IMR-90 (cell line): ENCODE measurements at places on chromosomes 2 and 18. TPM values are rescaled to one million over a fixed set of nuclear protein-coding genes. Genes with fewer than 3 reads are reported as not detected.

- DNase-seq: no peak
Measured at GRCh38 chr2:128487650-128488387, 169.2 kb upstream of the HS6ST1 start.

DNA sequence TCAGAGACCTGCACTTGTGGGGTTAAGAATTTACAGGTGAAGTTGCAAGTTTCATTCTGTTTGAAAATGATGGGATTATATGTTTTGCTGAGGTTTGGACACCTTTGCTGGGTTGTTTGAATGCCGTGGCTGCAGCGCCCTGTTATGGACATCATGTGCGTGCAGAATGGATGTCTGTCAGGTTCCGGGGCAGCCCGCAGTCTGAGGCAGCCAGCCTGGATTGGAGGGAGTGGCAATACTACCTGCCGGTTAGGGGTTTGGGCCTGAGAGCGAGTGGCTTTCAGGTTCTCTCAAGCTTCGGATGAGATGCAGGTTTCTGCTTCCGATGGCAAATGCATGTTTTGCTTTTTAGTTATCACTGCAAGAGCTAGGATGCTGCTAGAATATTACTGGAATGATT is 1.1 kb downstream of the CASP8 start:
- DNase-seq: no peak

GRCh38 chr2:130827502-130828251 is 9.0 kb upstream of the ARHGEF4 start:
- DNase-seq: peak; percentile 68

DNA sequence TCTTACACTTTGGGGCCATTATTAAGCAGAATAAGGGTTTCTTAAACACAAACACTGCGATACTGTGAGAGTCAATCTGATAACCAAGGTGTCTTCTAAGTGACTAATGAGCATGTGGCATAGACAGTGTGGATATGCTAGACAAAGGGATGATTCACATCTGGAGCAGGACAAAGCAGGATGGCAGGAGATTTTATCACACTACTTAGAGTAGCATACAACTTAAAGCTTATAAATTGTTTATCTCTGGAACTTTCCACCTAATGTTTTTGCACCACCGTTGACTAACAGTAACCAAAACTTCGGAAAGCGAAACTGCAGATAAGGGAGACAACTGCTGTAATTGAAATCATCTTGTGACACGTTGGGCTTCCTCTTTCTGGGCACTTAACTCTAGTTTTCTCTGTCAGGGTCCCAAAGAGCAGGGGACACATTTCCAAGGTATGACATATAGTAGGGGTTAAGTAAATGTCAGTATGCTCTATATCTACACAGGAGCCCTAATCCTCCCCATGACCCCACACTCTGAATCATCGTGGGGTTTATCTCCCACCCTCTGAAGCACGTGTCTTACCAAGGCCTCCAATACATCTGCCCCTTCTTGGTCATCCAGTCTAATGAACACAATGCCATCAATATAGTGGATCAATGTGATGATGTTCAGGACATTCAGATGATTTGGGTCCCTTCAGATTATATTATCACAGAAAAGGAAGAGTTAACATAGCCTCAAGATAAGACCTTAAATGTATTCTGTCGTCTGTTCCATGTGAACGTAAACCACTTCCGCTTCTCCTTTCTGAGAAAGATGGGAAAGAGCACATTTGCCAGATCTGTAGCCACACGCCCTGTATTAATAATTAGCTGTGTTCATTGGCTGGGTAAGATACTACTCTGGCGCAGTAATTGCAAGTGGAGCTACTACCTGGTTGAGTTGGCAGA is 78.7 kb downstream of the FTCDNL1 start:
- DNase-seq: no peak

DNA sequence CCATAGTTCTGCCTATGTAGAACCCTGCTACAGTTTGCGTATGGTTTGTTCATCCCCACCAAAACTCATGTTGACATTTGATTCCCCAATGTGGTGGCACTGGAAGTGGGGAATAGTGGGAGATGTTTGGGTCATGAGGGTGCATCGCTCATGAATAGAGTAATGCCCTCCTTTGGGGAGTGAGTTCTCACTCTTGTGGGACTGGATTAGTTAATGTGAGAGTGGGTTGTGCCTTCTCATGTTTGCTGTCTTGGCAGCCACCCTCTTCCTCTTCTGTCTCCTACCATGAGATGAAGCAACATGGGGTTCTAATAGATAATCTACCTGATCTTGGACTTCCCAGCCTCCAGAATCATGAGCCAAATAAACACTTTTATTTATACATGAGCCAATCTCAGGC is 237.2 kb upstream of the APCDD1 start:
- no peak for DNase-seq

The PAIP2B gene
- 0.18 and 0.28 TPM in 2 replicates for total RNA-seq

The ZBTB7C gene
- not detected in 2 replicates for total RNA-seq

DNA sequence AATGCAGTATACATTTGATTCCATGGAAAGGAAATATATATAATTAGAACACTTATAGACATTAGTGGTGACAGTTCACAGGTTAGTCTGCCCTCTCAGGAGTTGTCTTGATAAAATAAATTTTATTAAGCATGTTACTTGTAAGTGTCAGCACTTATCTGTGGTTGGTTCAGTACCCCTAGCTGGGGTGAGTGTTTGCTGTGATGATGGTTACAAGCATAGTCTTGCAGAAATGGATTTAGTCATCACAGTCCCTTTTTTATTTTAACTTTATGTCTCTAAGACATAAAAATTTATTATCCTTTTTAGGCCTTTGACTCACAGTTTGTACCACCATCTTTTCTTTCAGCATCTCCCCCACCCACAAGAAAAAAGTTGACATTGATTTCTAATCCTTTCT is 52.1 kb downstream of the NCK2 start:
- DNase-seq: no peak

DNA sequence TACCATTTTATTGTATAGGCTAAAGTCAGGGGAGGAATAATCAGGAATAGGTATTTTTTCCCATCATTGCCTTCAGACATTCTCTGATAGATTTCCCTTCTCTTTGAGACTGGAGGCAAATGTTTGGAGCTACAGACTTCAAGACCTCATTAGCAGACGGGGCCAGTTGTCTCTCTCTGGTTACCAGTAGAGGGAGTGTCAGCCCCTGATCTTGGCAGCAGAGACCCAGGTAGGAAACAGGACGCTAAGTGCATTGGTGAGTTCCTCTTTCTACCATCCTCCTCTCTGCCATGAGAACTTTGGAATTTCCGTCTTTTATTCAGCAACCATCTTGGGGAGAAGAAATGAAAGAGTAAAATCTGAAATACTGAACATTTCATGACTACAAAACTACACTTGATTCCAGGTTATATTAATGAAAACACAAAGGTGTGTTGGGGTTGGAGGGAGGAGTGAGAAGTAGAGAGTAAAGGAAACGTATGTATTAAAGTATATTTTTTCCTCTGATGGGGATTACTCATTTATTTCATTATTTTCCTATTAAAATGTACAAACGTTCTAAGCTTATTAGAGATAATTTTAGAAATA is 186.2 kb upstream of the GCFC2 start:
- no peak for DNase-seq

The CYP27A1 gene
- total RNA-seq: 4.2 and 5.2 TPM in 2 replicates

The SERPINB3 gene
- not detected in 2 replicates for total RNA-seq

The RNF125 gene
- under 0.01 TPM in 2 replicates for total RNA-seq

- DNase-seq: no peak
Measured at GRCh38 chr2:26356111-26356510, 9.5 kb upstream of the ADGRF3 start.

DNA sequence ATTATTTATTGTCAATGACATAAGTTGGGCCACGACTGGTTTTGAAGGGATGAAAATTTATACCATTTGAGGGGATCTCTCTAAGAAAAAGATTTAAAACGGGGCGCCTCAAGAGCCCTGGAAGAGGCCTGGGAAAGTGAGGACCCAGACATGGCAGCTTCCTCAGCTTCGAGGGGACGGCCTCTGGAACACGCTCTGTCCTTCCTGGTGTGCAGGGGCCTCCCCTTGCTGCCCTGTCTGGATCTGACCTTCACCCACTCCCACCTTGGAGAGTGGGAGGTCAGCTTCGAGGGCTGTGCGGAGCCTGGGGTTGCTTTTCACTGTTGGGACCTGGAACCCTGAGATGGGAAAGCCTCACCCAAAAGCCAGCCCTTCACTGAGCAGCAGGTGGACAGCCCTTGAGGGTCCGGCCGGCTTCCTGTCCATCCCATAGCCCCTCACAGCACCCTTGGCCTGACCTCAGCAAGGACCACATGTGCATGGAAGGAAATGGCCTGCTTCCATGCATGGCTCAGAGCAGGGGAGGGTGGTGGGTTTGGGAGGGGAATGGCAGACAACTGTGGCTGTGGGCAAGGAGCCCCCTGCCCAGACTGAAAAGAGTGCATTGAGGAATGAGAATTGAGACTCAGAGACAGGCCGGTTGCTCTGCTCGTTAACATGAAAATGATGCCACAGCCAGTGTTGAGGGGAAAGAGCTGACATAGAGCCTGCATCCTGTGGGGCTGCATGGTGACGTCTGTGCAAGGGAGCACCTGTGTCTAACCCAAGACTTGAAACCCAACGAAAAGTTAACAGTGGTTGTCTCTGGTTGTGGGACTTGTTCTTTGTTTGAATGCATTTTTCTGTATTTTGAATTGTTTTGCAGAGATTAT is 16.3 kb downstream of the FBLN7 start:
- no peak for DNase-seq

DNA sequence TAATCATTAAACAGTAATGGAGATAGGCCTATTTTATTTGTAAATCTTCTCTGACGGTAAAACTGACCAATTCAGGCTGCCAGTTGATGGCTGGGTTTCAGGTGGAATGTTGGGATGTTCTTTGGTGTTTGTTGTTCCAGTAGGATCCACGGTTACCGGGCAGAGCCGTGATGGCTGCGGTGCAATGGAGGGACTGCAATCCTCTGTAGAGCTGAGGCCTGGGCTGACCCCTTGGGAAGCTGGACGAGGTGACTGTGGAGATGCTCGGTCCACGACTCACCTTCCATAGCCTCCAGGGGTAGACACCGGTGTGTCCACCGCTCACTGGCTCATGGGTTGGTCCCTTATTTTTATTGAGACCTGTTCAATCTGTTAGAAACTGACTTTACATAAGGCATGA is 42.5 kb downstream of the ZNF519 start:
- DNase-seq: peak; percentile 18
